Ascending aorta (tissue), 2 donors: ENCODE measurements at places on chromosomes 6 and 20. TPM values are rescaled to one million over a fixed set of nuclear protein-coding genes. Genes with fewer than 3 reads are reported as not detected.

GRCh38 chr20:40438161-40438830 is 250.7 kb downstream of the MAFB start:
- DNase-seq: no peak

- no peak for DNase-seq
These were observed 167.8 kb upstream of the RIPOR2 start for GRCh38 chr6:25103603-25104002.

DNA sequence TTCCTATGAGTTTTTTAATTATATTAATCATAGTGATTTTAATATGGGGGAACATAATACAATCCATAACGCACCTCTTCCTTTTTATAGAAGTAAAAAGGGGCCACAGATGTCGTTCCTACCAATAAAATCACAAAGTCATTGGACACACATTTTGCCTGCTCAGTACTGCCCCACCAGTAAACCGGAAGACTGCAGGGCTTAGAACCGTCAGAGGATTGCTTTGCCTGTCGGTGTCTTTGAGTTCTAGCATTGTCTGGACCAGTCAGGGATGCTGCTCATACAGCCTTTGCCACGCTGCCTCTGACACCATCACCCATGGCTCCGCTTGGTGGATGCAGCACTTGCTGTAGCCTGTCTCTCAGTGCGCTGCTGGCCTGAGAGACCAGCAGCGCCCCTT is 853.6 kb downstream of the C6orf118 start:
- no peak for DNase-seq

- no peak for DNase-seq
These were observed 289.6 kb downstream of the TBC1D7 start for GRCh38 chr6:13038741-13039190.

C6orf118 gene
- not detected for total RNA-seq

- no peak for DNase-seq
These were observed 443.9 kb downstream of the CDKAL1 start for GRCh38 chr6:20978151-20978614.

DNA sequence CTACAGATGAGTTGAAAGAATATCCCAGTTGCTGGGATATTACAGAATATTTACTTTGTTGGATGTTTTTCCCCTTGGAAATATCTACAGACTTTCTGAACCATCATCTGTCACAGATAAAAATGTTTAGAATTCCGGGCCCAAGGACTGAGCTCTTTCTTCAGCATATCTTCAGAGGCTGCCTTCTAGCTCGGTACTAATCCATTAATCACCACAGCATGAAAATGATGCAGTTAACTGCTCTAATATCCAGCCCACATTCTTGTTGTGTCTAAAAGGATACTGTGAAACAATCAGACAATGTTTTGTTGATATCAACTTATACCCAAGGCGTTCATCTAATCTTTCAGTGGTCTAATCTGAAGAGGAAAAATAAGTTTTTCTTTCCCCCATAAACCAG is 247.4 kb downstream of the TBC1D32 start:
- no peak for DNase-seq

TAAR5 gene
- total RNA-seq: not detected

DNA sequence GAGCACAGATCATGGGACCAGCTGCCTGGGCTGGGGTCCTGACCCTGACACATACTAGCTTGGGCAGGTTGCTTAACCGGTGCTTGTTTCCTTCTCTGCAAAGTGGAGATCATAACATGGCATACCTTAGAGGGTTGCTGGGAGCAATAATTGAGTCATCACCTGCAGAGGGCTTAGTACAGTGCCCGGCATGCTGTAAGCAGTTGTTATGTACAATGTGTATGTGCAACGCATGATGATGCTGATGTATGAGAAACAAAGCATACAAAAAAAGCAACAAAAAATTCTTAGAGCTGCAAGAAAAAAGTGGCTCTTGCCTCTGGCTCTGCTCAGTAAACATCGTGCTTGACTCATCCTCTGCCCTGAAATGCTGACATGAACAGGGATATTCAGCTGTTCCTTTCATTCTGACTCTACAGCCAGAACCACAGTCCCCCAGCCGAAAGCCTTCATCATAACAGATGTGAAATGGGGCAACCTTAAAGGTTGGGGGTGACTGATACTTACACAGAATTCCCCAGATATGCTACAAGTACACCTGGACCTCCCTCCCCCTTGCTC is 91.7 kb downstream of the CLIC5 start:
- no peak for DNase-seq

- no peak for DNase-seq
These were observed 1.5 kb downstream of the ZBTB46 start for GRCh38 chr20:63829603-63829944.

DNA sequence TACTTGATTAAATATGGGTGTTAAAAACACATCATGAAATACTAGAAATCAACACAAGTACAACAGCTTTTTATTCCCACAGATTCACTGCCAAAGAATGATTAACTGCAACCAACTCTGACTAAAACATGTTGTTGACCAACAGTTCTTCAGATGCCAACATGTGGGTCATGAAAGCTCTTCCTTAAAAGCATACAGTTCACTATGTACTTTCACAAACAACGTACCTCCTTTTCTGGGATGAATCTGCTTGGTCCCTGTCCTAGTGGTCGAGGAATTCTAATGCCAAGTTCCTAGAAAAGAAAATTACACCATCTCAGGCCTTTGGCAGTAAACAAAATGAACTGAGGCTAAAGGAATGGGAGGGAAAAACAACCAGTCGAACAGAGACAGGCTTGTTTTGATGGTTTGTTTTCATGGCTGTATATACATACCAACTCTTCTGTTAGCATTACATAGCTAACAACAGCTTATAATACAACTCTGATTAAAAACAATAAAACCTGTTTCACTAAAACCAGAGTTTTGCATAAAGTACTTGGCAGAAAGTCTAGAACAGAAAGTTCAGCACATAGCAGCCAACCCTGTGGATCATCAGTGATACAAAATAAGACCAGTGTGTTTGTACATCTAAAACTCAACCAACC is 92.5 kb downstream of the SESN1 start:
- DNase-seq: no peak

DNA sequence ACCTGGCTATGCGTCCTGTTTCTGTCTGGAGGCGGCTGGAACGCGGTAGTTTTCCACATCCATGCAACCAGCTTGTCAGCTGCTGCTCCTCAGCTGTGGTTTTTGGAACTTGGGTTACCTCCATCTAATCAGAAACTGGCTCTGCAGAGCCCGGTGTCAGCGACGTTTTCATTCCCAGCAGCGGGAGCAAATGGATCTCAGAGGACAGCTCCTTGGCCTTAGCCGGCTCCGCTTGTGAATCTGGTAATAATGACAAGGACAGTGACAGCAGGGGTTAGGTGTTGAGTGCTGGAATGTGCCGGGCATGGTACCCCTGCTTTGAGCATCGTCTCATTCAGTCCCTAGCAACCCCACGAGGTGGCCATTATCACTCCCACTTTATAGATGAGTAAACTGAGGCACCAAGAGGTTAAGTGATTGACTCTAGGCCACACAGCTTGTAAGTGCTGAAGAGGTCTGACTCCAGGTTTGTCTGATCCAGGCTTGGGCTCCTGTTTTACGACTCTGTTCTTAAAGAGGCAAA is 1.3 kb downstream of the SLCO4A1 start:
- DNase-seq: no peak

DNA sequence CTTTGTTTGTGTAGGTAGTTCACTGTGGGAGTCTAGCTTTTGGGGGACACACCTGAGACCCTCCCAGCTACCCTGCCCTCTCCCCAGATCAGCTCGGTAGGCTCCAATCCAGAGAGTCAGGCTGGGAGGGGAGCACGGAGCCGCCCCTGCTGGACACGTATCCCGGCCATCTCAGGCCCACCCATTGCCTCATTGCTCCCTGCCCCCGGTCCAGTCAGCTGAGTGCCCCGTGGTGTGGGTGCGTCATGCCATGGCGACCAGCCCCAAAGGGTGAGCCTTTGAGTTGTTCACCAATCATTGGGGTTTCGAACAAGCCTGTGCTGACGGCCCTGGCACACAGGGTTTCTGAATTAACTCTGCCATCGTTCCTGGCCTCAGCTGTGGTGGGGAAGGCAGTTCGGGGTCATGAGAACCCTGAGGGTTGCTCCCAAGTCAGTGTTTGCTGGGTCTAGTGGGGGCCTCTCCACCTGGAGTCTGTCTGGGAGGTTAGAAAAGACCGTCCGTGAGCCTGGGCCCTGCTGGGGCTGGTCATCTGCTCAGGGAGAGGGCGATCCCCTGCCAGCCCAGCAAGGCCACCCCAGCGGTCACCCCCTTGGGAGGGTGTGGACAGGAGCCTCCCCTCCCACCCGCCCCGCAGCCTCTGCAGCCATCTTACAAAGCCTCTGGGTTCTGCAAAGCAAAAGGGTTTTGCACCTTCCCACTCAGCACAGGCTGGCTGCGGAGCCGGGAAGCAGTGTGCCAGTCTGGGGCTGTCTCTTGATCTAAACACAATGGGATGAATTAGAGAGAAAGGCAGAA is 34.5 kb downstream of the NTSR1 start:
- DNase-seq: no peak

- no peak for DNase-seq
These were observed 91.4 kb downstream of the SYNDIG1 start for GRCh38 chr20:24560571-24561491.

DNA sequence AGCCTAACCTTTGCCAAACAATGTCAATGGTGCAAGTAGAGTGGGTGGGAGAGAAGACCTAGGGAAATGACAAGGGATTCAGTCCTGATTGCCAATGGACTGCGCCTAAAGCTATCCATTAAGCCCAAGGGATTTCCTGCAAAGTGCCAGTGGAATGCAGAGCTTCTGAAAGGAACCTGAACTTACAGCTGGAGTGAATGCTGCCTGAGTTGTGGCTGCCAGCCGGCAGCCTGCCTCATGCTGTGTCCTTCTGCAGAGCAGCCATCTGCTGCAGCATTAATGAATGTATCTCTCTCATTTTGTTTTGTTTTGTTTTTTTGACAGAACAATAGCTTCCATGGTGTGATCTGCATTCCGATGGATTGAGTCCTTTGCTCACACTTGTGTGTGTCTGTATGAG is 44.7 kb downstream of the SLC35F1 start:
- no peak for DNase-seq

- no peak for DNase-seq
These were observed 3.0 kb upstream of the GCM1 start for GRCh38 chr6:53151676-53152075.

DNA sequence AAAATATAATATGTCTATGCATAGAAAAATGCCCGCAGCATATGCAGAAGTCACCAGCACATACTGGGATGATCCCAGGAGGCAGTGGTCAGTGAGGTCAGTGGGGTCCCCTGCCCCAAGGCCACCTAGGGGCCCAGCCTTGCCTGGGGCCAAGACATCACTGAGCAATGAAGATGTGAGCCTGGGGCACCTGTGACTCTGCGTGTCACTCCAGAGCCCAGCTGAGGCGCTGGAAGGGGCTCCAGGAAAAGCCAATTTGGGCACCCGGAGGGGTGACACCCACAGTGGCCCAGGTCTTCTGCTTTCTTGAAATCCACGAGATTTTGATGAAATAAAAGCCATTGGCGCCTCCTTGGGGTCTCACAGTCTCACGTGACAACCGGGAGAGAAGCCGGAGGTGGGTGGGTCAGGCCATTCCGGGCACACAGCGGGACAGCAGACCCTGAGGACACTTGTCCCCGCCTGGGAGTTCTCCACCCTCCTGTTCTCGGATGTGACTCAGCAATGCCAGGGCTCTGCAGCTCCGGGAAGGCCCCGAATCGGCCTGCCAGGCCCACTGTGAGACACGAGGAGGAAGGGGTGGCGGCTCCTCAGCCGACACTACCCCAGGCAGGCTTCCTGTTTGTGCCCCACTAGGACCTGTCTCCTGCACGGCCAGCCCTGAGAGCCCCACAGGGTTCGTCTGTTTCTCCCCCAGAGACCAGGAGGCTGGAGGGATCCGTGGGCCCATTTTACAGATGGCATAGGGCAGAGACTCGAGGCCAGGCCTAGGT is 24.4 kb upstream of the SLCO4A1 start:
- peak; percentile 60 for DNase-seq

SCRT2 gene
- total RNA-seq: not detected

LIME1 gene
- 7.3 TPM for total RNA-seq

PRICKLE4 gene
- 15.5 TPM for total RNA-seq
